ENCODE measurements at places on chromosomes 16 and 17. TPM values are rescaled to one million over a fixed set of nuclear protein-coding genes. Genes with fewer than 3 reads are reported as not detected.

ITGAX gene
- 0.23 TPM for total RNA-seq

FBXL16 gene
- total RNA-seq = 1.6 TPM

SLC9A5 gene
- total RNA-seq = 2.3 TPM

ZNF597 gene
- 1.7 TPM for total RNA-seq

DNA sequence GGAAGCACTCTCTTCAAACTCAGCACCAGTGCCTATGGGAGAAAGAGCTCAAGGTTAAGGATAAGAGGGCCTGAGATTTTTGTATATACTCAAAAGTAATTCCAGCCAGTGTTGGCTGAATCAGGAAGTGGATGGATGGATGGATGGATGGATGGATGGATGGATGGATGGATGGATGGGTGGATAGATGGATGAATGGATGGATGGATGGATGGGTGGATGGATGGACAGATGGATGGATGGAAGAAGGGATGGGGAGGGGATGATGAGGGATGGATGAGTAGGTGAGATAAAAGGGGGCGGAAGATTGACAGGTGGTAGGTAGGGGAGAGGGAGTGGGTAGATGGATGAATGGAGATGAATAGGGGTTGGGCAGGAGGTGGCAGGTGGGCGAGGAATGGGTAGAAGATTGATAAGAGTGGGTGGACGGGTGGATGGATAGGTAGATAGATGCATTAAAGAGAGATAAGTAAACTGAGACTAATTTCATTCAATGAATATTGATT lies 4.1 kb downstream of the CX3CL1 start:
- no peak for DNase-seq

DNA sequence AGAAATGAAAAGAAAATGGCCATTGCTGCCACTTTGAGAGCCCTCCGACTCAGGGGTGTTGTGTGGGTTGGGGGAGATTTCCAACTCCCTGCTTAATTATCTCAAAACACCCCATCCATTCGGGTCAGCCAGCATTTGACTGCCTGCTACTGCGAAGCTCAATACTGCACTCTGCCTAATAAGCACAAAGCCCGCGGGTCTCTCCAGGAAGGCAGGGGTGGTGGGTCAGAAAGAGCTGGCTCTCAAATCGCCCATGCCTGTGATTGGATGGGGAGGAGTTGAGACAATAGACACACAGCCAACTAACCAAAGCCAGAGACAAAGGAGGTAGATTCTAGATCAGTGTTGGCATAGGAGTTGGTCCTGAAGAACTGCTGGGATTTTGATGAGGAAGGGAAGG lies 2.3 kb upstream of the XAF1 start:
- DNase-seq = no peak

GRCh38 chr16:3020604-3021448 lies 658 bp downstream of the TNFRSF12A start:
- DNase-seq = no peak

DNA sequence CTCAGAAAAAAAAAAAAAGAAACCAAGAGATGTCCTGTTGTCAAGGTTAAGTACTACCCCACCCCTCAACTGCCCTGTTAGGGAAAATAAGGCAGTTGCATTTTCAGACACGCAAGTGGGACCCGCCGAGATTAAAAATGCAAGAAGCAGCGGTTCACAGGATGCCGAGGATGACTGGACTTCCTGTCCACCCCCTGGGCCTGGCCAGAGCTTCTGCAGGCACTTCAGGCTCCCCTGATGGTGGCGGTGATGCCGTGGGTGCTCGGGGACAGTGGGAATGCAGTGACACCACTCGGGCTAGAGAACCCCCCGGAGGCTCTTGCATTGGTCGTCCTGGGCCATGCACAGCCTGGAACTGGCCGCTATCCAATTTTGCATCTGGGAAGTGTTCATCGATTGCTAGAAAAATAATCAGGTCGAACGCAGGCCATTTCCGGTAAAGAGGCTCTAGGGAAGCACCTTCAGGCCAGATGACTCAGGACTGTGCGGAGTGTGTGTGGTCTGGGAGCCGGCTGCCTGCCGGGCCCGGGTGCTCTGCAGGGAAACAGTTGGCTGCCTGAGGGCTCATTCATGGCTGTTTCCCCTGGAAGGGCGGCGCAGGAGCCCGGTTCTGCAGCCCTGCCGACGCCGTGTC lies 13.4 kb upstream of the CRISPLD2 start:
- peak; percentile 64 for DNase-seq

DNA sequence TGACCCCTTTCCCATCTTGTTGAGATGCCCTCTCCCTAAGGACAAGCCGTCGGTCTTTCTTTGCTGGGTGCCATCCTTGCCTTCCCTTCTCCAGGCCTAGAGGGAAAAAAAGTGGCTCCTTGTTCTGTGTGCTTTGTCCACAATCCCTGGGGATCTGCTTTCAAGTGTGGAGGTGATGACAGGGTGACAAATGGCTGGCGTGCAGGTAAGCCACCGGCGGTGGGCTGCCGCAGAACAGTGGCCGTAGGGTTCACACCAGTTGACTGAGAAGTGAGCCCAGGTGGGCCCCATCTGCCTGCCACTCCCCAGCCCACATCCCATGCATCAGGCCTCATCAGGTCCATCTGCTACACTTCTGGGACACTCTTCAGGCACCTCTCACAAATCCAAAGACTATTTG lies 11.4 kb upstream of the CALB2 start:
- no peak for DNase-seq

DNA sequence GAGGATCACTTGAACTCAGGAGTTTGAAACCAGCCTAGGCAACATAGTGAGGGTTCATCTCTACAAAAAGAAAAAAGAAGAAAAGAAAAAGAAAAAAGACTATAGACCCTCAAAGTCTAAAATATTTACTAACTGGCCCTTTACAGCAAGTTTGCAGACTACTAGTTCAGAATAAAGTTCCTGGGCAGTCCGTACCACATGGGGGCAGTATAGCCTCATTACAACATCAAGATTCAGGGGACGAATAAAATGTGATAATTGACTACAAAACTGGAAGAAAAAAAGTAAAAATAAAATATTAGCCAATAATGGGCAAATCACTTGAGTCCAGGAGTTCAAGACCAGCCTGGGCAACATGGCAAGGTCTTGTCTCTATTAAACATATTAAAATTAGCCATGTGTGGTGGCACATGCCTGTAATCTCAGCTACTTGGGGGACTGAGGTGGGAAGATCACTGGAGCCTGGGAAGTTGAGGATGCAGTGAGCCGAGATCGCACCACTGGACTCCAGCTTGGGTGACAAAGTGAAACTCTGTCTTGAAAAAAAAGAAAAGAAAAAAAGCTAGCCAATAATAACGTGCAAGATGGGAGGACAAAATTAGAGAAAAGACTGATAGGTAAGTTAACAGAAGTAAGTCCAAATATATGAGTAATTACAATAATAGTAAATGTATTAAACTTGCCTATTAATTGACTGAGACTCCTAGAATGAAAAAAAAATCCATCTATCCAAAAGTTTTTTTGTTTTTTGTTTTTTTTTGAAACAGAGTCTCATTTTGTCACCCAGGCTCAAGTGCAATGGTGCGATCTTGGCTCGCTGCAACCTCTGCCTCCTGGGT lies 129.4 kb upstream of the SEC14L1 start:
- peak; percentile 33 for DNase-seq

DNA sequence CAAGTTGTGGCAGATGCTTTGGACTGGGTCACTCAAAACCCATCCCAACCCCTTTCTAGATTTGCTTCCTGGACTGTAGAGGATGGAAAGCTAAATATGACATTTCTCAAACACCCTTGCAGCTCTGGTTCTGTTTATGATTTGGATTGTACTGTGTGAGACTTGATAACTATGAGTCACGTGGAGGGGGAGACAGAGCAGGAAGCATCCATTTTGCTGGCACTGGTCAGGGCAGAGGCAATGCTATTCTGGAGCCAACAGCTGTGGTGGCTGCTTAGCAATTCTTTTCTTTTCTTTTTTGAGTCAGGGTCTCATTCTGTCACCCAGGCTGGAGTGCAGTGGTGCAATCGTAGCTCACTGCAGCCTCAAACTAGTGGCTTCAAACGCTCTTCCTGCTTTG lies 13.6 kb upstream of the TERF2 start:
- no peak for DNase-seq

- no peak for DNase-seq
These were observed 69.2 kb downstream of the PRKCB start for GRCh38 chr16:23905027-23905426.

GRCh38 chr16:50050802-50051201 lies 15.0 kb upstream of the HEATR3 start:
- DNase-seq = no peak

DNA sequence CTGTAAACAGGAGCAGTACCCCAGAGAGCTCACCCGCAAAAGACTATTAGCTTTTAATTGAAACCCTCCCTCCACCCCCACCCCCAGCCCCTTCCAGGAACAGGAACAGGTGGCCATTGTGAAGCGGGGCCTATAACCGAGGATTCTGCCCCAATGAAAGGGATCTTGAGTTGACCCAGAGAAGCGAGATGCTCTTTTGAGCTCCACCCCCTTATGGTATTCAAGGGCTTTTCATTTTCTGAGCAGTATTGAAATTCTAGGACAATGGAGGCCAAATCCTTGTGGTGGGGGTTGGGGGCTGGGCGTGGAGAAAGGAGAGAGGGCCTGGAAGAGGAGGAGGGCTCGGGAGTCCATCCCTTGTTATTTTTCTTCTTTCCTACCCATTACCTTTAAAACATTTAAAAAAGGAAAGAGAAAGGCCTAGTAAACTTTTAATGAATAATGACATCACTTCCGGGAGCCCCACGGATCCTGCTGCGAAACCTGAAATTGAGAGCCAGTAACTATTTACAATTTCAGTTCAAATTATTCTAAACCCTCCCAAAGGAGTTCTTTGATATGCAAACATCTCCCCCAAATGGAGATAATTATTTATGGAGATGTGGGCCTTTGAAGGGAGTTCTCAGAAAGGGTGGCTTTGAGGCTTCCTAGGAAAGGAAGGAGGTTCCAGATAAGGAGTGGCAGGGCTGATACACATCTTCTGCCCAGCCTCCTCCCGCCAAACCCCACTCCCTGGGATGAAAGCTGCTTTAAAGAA lies 30.5 kb downstream of the HS3ST3B1 start:
- no peak for DNase-seq

DNA sequence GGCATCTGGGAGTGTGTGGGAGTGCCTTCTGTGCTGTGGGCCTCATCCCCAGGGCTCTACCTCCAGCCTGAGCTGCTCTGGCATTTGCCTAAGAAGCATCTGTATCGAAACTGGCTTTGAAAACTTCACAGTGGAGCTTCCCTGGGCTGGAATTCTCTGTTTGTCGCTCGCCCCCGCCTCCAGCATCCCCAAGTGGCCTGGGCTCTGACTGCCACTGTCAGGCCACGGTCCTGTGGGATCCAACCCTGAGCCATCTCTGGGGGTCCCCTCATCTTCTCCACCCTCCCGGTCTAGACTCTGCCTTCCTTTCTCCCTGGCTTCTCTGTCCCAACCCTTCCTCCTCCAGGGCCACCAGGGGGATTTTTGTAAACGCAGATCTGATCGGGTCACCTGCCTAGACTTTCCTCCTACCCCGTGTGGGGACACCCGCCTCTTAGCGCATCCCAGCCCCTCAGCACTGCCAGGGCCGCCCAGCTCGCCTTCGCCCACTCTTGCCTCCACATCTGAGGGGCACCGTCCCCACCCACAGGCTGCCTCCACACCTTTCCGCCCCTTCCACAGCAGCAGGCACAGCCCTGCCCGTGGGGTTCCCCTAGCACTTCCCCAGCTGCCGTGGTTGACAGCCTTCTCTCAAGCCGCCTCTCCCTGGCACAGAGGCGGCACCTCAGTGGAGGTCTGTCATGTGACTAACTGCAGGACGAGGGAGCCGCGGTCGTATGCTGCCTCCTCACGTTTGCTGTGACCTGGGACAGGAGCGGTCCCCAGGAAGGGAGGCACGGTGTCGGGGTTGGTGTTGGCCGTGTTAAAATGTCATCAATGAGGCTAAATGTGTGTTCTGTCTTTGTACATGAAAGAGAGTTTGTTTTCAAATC lies 12.0 kb downstream of the TBC1D24 start:
- no peak for DNase-seq

DNA sequence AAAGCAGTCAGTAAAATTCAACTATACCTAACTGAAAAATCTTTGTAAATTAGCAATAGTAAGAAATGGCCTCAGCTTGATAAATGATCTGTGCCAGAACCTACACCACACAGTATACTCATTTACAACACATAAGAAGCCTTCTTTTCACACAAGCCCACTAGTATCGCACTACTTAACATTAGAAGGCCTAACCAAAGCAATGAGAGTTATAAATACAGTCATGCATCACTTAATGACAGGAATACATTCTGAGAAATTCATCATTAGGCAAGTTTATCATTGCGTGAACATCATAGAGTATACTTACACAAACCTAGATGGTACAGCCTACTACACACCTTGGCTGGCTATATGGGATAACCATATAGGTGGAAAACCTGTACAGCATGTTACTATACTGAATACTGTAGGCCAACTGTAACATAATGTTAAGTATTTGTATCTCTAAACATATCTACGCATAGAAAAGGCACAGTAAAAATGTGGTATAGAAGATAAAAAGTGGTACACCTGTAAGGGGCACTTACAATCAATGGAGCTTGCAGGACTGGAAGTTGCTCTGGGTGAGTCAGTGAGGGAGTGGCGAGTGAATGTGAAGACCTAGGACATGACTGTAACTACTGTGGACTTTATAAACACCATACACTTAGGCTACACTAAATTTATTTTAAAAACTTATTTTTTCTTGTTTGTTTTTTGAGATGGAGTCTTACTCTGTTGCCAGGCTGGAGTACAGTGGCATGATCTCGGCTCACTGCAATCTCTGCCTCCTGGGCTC lies 126.5 kb upstream of the CORO6 start:
- no peak for DNase-seq

DNA sequence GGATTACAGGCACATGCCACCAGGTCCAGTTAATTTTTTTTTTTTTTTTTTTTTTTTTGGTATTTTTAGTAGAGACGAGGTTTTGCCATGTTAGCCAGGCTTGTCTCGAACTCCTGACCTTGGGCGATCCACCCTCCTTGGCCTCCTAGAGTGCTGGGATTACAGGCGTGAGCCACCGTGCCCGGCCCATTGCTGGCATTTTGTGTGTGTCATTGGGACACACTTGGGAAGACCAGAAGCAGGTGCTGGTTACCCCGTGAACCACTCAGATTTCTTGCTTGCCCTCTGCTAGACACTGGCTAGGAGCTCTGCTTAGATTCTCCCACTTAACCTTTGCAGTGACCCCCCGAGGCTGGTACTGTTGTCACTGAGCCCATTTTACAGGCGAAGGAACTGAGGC lies 229.3 kb downstream of the IRF8 start:
- no peak for DNase-seq

DNA sequence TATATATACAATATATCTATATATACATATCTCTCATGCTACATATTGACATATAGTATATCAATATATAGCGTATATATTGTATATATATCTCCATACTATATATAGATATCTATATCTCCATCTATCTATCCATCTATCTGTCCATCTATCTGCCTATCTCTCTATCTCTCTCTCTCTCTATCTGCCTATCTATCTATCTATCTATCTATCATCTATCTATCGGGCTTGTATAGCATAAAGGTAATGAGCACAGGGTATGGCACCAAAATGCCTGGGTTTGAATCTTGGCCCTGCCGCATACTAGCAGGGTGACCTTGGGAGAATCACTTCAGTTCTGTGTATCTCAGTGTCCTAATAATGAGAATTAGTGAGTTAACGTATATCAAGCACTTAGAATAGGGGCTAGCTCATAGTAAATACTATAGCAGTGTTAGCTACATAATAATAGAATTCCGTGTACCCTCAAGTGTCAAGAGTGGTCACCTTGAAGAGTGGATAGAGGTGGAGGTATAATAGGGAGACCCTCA lies 1.5 kb downstream of the ST6GALNAC1 start:
- DNase-seq = no peak

Data from glomerular endothelial cell (primary cell).